ENCODE measurements at places on chromosomes 2 and 18.

GRCh38 chr2:112927745-112928144 lies 16.8 kb downstream of the IL37 start:
- DNase-seq: no peak

DNA sequence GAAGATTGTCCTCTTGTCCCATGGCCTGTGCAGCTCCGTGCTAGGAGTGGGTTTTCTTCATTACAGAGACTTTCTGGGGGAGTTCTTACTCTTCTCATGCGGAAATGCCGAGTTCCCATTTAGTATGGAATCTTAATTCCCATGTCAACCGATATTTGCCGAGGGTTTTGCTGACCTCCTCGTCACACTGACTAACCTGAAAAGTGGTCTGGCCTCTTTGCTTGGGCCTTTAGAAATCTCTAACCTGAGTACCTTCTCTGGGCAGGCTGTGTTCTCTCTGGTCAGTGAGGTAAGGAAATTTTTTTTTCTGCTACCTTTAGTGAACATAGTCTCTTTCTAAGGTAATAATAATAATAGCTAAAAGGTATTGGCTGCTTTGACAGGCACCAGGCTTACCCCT lies 10.9 kb upstream of the EML6 start:
- DNase-seq: no peak

DNA sequence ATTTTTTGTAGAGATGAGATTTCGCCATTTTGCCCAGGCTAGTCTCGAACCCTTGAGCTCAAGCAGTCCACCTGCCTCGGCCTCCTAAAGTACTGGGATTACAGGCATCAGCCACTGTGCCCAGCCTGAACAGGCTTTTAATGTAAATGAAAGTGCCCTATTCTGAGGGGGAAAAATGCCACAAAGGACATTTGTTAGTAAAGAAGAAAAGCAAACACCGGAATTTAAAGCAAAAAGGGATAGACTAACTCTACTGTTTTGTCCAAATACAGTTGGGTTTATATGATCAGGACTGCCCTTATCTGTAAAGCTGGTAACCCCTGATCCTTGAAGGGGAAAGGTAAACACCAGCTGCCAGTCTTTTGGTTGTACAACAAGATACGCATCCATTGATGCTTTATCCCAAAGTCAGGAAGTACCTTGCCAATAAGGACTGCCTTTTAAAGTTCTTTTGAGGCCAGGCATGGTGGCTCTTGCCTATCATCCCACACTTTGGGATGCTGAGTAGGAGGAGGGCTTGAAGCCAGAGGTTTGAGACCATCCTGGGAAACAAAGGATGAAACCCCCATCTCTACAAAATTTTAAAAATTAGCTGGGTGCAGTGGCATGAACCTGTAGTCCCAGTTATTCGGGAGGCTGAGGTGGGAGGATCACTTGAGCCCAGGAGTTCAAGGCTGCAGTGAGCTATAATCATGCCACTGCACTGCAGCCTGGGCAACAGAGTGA lies 13.1 kb downstream of the CLEC4F start:
- DNase-seq: no peak

- no peak for DNase-seq
These were observed 64.9 kb downstream of the AFF3 start for GRCh38 chr2:100077456-100077855.

DNA sequence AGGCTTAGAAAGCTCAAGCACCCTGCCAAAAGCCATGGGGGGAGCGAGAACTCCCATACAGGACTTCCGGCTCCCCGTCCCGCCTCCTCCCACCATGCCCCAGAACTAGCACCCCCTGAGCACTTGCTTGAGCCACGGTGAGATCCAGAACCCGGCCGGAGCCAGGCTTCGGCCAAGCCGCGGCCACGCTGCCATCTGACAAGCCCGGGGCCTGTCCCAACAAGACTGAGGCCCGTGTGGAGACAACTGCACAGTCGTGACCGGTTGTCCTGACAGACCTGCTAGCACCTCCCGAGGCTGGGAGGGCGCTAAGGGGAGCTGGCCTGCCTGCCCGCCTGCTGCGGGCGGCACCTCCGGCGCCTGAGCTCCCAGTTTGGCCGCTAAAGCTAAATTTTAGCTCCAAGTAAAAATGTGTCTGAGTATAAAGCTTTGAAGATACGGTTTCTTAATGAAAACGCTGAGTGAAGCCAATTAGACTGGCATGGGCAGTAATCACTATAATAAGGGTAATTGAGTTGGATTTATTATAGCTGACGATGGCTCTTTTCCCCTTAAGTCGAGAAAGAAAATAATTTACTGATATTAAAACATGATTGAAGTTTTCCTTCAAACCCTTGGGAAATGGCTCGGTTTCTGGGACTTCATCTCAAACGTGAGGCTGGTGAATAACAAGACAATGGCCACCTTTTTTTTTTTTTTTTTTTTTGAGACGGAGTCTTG lies 78.3 kb upstream of the ODC1 start:
- no peak for DNase-seq

DNA sequence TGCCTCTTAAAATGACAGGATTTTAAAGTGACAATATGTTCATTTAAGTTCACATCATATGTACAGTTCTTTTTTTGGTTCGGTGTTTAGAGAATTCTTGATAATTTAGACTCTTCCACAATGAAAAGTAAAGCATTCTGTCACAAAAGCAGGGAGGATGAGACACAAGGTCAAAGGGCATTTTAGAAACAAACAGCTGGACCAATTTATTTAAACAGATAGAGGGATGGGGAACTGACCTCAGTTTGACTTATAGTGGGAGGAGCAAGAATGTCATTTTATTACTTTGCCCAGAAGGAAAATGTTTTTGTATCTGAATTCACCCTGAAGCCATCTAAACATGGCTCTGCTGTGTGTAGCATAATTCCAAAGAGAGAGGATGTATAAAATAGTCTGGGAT lies 128.5 kb downstream of the MEIS1 start:
- DNase-seq: no peak

DNA sequence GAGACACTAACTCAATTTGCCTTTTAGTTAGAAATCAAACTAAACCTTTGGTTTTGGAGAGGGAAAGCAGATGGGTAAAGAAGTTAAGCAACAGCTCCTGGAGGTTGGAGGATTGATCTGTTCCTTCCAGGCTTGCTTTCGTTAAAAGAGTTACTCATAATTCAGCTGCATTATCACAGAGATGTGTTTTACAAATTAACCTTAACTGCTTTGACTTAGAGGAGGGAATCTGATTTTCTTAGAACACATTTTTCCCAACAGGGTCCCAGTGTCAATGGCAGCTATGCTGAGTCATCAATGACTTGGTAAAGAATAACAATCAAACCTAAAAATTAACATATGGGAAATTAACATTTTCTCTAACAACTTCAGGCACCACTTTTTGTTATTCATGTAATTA lies 113.4 kb downstream of the COPS8 start:
- no peak for DNase-seq

DNA sequence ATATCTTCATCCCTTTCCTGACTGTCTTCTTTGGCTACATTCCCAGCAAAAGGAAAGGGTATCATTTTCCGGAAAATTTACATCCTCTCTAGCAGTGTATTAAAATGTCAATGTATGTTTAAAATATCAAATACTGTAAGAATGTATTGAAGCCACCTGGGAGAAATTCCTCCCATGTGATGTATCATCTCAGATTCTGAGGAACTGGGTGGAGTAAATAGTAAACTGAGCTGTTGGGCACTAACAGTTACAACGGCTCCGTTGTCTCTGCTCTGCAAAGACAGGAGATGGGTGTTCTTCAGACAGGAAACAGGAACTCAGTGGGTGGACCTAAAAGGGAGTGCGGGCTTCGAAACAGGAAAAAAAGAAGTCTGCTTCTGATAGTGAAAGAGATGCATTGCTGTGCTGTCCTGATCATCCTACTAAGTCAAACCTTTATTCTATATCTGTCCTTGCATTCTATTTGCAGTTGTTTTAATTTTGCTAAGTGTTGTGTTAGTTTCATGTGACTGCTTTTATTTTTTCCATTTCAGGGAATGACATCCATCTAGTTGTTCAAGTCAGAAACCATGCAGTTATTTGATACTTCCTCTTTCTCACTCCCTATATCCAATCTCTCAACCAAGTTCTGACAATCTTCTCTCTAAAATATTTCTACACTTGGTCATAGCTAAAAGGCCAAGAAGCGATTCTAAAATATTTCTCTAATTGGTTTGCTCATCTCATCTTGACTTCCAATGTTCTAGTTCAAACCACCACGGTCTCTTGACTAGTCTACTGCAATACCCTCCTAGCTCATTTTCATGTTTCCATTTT lies 19.4 kb downstream of the DOK1 start:
- DNase-seq: no peak
